Keratinocyte (primary cell): ENCODE measurements at places on chromosomes 5 and 9. TPM values are rescaled to one million over a fixed set of nuclear protein-coding genes. Genes with fewer than 3 reads are reported as not detected.

PCDHB3 gene
- polyA plus RNA-seq: 0.03 to 0.08 TPM (median 0.05 TPM) in 3 replicates

DNA sequence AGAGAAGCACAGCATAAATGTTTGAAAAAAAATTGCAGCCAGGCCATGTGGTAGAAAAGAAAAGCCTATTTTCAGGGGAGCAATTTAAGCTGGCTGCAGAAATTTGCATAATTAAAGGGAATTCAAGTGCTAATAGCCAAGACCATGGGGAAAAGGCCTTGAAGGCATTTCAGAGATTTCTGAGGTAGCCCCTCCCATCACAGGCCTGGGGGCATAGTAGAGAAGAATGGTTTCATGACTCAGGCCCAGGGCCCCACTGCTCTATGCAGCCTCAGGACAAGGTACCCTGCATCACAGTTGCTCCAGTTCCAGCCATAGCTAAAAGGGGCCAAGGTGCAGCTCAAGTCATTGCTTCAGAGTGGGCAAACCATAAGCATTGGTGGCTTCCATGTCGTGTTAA, 1416.0 kb downstream of the EFNA5 start:
- H3K36me3 ChIP-seq: no peaks in the 10 kb centered on the region

SEC61B gene
- polyA plus RNA-seq: 182 to 207 TPM (median 199 TPM) in 3 replicates

DNA sequence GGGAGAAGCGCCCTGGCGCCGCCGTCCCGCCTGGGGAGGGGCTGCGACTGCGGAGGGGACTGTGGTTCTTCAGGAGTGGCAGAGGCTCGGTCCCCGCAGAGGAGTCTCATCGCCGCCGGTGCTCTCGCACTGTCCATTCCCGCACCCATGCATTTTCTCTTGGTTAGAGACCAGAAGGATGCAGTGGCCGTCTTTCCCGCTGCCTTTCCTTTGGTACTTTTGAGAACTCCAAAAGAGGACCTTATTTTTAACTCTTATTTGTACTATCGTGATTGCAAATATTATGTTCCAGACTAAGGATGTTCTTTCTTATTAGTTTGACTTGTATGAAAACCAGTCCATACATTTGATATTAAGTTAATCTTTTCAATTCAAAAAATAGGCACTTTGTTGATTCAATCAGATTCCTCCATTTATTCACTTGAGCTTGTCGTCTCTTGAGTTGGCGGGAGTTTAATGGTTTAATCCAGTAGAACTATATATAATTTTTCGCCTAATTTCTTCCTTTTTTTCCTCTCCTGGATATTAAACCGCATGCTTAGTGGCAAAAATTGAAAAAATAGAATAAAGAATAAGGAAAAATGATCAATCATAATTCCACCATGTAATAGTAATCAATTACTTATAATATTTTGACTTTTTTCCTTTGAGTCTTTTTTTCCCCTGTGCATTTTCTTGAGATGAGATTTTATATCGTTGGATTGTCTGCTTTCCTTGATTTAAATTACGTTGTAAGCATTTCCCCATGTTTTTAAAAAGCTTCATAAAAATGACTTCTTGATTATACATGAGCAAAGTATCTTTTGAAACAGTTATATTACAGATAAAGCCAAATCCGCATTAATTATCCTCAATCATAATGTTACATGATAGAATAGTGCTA, 861 bp downstream of the ZFYVE16 start:
- peaks cover 8% of the 10 kb centered on the region for H3K4me1 ChIP-seq
- no peaks in the 10 kb centered on the region for H3K27me3 ChIP-seq
- H3K27ac ChIP-seq: peak overlapping the region; percentile 95
- DNase-seq: no peak

MCCC2 gene
- polyA plus RNA-seq: 30.7 to 52.5 TPM (median 47.6 TPM) in 3 replicates

DNA sequence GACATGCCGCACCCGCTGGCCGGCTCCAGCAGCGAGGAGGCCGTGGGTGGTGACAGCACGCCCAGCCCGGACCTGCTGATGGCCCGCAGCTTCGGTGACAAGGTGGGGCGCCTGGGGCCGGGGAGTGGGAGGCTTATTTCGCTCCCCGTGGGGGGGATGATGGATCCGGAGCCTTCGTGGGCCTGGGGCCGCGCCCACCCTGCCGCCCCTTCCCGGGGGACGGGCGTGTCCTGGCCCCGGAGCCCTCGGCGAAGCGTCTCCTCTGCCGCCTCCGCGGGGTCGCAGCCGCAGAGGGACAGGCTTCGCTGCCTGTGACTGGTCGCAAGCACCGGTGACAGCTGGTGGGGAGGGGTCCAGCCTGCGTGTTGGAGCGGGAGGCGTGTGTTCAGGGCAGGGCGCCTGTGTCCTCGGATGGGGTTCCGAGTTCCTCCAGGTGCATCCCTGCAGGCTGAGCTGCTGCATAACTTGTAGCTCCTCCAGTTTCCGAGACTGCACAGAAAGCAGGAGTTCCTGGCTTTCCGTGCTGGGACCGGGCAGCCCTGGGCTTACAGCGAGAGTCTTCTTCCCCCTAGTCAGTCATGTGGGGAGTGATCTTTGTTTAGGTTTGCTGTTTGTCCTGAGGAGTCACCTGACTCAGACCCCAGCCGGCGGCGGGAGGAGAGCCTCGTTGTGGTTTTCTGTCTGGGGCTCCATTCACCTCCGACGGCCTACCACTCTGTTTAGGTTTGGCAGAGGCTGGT, 666 bp downstream of the SNX30 start:
- no peaks in the 10 kb centered on the region for H3K27me3 ChIP-seq
- H3K27ac ChIP-seq: peak overlapping the region; percentile 16
- H3K4me1 ChIP-seq: peaks cover 52% of the 10 kb centered on the region
- H3K36me3 ChIP-seq: no peaks in the 10 kb centered on the region
- peak overlapping the region; percentile 65 for H3K4me3 ChIP-seq

GRCh38 chr5:137866541-137867388, 895 bp upstream of the MYOT start:
- H3K4me1 ChIP-seq: no peaks in the 10 kb centered on the region
- H3K36me3 ChIP-seq: no peaks in the 10 kb centered on the region

- no peaks in the 10 kb centered on the region for H3K27me3 ChIP-seq
- peaks cover 10% of the 10 kb centered on the region for H3K4me1 ChIP-seq
- H3K27ac ChIP-seq: no peak overlapping the region
- no peak overlapping the region for H3K4me3 ChIP-seq
- no peak for DNase-seq
Measured at GRCh38 chr5:160356550-160357347, 13.7 kb downstream of the C1QTNF2 start.

ZNF367 gene
- 0.35 to 2.2 TPM (median 2.0 TPM) in 3 replicates for polyA plus RNA-seq

DNA sequence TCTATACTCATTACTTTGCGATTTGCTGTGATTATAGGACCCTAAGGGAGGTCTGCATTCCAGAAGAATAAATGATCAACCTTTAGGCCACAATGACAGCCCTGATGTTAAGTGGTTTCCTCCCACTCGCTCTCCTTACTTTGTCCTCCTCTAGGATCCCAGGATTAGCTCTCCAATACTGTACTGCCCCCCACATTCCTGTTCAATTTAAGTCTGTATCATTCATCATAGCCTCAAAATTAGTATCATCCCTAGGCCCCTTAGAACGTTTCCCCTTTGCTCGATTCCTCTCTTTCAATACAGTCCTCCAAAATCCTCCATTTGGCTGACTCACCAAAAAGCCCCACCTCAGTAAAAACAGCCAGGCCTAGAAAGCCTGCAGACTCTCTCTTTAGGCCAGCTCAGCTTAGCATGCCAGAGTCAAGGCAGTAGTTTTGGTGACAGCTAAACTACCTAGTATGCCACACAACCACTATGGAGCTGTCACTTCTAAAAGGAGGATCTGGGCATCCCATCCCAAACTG, 24.4 kb downstream of the RNF145 start:
- H3K27me3 ChIP-seq: no peaks in the 10 kb centered on the region
- peaks cover 5% of the 10 kb centered on the region for H3K36me3 ChIP-seq
- H3K4me3 ChIP-seq: no peak overlapping the region
- H3K4me1 ChIP-seq: peaks cover 50% of the 10 kb centered on the region
- H3K27ac ChIP-seq: peak overlapping the region; percentile 95
- DNase-seq: no peak
